NCI-H146 (cell line): ENCODE measurements at places on chromosomes 5 and 9.

DNA sequence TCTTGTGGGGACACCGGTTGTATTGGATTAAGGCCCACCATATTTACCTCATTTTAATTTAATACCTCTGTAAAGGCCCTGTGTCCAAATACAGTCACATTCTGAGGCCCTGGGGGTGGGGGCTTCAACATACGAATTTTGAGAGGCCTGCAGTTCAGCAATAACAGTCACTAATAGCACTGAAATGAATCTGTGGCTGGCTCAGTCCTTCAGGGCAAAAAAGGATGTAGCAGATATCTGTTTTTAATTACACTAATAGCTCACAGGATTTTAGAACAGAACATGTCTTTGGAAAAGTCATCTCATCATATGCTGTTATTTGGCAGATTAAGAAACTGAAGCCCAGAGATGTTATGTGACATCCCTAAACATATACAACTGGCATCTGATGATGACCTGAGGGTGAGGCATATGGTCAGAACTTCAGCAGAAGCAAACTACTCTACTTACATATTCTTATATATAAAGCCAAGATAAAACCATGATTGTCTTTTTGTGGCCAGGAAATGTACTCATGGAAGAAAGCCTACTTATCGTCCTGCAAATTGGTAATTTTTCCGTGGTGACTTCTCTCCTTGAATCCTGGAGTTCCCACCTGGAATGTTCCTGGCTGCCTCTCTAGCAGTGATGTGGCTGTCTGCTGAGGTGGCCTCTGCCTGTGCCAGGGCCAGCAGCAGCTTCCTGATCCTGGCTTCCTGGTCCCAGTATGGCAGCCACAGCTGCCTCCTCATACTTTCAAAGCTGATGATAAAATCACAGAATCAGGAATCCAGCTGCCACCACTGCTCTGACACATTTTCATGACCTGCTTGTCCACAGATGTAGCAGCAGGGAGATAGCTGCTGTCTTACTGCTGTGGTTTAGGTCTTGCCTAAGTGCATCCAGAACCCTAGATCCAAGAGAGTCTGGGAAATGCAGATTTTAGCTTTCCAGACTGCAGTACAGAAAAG, 72.1 kb upstream of the ANKRD55 start:
- DNase-seq = no peak

DNA sequence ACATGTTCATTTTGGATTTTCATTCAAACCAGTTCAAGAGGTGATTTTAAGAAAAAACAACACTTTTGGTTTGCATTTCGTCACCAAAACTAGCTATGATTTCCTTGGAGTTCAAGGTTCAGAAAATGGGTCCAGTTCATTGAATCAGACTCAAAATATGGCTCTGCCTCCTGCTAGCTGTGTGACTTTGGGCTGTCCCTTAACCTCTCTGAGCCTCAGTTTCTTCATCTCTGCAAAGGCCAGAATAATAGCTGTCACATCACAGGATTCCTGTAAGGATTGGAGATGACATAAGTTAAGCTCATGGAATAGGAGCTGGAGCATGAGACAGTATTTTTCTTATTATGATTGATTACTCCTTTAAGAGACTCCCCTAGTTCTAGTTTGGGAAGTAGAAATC, 147.8 kb upstream of the SMIM23 start:
- no peak for DNase-seq

DNA sequence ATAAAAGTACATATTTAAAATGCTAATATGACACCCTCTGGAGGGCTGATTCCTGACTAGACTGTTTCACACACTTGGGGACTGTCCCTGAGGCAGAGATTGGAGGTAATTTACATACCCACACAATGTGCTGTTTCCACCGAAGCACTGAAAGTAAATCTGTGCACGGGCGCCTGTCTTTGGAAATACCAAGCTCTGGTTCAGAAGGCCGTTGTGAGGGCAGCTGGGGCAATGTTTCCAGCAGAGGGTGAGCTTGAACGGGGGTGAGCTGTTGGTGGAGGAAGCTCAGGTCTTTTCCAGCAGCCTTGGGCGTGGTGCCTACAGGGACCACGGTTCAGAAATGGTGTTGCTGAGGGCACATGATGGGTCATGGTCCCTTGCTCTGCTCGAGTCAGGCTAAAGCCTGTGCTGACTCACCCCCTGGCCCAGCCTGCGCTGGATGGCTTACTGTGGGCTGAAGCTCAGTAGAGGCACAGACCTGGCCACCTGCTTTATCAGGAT, 25.8 kb upstream of the HMCN2 start:
- no peak for DNase-seq

DNA sequence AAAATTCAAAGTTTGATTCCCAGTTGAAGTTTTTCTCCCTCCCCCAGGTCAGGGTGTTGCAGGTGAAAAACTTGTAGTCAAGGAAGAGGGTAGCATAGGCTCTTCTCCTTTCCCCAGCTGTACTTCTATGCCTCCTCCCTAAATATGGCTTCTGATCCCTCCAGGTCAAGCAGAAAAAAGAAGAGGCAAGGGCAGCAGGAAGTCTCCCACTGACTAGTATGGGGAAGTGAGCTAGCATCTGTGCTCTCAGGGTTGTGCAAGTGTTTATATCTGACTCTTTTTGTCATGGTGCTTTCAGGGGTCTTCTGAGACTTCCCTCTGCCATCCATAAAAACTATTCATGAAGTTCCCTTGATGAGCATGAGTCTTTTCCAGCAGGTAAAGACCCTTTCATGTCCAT, 76.0 kb downstream of the ATPSCKMT start:
- DNase-seq = no peak

DNA sequence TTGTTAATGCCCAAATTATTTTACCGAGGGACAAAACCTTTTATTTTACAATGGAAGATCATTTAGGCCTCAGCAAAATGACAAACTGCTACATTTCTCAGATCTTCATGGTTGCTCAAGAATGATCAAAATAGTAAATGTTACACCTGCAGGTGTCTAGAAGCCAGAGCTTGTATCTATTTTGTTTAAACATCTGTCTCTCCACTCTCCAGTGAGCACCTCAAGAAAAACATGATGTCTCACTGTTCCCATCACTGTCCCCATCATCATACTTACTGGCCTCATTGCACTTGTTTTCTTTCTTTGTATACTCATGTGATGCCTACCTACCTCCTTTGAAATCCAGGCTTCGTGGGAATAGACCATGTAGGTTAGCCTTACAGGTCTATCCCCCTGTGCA, 149.6 kb downstream of the TTLL11 start:
- no peak for DNase-seq

- no peak for DNase-seq
Measured at GRCh38 chr5:171600741-171601265, 181.4 kb downstream of the FGF18 start.

GRCh38 chr5:407801-408268, 35.1 kb upstream of the EXOC3 start:
- no peak for DNase-seq

DNA sequence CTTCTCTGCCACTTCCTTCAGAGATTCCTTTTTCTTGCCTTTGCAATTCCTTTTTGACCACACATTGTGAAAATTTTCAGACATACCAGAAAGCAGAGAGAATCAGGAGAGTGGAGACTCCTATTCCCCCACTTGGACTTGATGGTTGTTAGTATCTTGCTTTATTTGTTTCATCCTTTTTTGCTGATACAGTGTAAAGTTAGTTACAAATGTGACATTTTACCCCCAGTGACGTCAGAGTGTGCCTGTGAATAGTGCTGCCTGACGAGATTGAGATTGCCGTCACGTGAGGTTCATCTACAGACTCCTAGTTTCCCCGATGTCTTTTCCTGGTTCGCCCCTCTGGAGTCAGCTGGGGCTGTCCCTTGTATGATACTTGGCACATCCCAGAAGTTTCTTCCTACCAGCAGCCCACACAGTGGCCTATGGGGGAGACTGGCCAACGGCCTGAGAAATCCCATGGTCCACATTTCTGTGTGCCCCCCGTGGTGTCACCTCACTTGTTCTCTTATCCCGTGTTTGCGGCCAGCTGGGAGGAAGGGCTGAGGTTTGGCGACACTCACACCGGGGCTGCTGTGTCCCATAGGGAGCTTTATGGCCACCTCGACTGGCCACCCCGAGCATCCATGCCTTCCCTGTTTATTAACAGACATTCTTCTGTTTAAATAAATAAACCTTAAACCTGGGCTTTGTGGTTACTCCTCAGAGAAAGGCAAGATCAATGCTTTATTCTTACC, 48.2 kb upstream of the CACNA1B start:
- DNase-seq = no peak

- no peak for DNase-seq
Measured at GRCh38 chr5:38341056-38341455, 82.7 kb downstream of the EGFLAM start.

GRCh38 chr9:99814359-99814758, 7.3 kb upstream of the NR4A3 start:
- no peak for DNase-seq

DNA sequence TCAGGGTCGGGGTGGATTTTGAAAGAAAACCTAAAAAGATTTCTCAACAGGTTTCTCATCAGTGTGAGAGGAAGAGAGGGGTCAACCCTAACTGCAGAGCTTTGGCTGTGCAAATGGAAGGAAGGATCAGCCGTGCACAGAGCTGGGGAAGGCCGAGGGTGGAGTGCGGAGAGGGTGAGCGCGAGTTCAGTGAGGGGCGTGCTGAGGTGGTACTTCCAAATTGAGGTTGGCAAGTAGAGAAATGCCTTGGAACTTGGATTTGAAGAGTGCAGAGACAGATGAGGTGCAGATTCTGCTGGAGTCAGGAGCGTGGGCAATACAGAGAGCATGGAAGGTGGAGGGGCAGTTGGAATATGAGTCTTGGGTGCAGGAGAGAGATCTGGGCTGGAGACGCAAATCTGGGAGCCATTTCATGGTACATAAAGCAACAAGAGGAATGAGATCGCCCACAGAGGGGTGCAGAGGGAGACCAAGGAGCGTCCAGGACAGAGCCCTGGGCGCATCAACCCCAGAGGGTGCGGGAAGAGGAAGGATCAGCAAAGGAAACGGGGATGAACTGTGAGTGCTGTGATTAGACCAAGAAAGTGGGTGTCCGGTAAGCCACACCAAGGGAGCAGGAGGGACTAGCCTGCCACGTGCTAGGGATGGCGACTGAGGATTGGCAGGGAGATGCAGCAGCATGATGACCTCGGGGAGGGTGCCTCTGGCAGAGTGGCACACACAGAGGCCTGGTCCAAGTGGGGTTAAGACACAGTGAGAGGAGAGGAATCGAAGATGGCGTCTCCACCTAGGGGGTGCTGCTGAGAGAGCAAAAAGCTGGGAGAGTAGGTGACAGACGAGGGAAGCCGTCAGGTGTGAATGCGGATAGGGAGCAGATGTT, 105.8 kb downstream of the ADAMTS2 start:
- no peak for DNase-seq

- no peak for DNase-seq
Measured at GRCh38 chr5:73534011-73534644, 31.3 kb downstream of the ANKRA2 start.

- no peak for DNase-seq
Measured at GRCh38 chr5:140214831-140215230, 39.8 kb downstream of the CYSTM1 start.

- DNase-seq = no peak
Measured at GRCh38 chr5:81534441-81534840, 140.5 kb upstream of the ACOT12 start.

GRCh38 chr5:147966326-147966725, 60.0 kb upstream of the C5orf46 start:
- no peak for DNase-seq

- no peak for DNase-seq
Measured at GRCh38 chr5:151034422-151035379, 14.3 kb downstream of the GPX3 start.

DNA sequence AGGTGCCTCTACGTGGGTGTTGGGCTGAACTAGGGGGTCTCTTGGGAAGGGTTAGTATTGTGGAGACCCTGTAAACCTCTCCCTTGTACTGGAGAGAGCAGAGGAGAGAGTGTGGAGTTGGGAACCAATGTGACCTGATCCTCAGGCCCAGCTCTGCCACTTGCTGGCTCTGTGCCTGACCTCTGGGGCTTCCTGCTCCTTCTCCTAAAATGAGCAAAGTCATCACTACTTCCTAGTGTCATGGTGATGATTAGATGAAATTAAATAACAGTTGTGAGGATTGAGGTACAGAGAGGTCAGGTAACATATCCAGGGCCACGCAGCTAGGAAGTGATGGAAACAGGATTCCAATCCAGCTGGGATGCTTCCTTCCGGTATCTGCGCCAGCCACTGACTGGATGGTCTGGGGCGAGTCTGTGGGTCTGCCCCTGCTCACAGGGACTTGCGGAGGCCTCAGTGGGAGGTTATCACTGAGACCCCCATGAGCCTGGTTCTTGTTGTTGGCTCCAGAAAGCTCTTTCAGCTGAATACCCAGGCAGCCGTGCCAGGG, 9.2 kb downstream of the GALNT10 start:
- DNase-seq = no peak

- DNase-seq = no peak
Measured at GRCh38 chr5:167771571-167771970, 519.9 kb upstream of the WWC1 start.

GRCh38 chr9:16727452-16728136, 142.9 kb downstream of the BNC2 start:
- no peak for DNase-seq

DNA sequence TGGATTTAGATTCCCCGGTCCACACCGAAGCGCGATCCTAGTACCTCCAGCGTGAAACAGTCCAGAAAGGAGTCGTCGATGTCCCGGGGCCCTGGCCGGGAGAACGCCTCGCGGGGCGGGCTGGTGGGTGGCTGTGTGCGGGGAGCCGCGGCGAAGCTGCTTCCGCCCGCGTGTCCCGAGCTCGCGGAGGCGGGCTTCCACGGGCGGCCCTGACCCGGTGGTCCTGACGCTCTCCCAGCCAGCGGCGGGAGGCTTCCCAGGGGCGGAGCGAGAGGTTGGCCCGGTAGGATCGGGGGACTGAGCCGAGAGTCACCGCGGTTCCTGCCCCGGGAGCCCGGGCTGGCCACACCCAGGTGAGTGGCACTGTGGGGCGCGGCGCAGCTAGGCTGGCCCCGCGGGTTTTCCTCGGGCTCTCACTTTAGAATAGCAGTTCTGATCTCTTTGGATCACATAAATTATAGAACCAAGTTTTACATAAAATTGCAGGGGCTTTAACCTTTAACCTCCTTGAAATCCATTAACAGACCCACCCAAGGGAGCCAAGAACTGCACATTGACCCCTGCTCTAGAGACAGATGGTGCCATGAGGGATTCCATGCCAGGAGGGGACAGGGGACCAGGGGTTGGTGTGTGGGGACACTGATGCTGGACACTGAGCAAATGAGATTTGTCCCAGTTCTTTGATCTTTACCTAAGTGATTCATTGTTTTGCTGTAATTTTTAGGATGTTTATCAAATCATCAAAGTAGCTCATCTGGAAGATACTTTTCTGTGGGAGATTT, 29.2 kb upstream of the IL31RA start:
- DNase-seq = no peak

- no peak for DNase-seq
Measured at GRCh38 chr9:86645303-86645702, 291.1 kb upstream of the TUT7 start.
